Activated naive CD4-positive, alpha-beta T cell treated with anti-CD3 and anti-CD28 coated beads, Interleukin-2, amount 10 ng/mL, durations not matched to agents 7 days and 5 days (primary cell): ENCODE measurements at places on chromosomes 2 and 18.

GRCh38 chr2:40827392-40827791, 375.5 kb upstream of the SLC8A1 start:
- no peak for DNase-seq

DNA sequence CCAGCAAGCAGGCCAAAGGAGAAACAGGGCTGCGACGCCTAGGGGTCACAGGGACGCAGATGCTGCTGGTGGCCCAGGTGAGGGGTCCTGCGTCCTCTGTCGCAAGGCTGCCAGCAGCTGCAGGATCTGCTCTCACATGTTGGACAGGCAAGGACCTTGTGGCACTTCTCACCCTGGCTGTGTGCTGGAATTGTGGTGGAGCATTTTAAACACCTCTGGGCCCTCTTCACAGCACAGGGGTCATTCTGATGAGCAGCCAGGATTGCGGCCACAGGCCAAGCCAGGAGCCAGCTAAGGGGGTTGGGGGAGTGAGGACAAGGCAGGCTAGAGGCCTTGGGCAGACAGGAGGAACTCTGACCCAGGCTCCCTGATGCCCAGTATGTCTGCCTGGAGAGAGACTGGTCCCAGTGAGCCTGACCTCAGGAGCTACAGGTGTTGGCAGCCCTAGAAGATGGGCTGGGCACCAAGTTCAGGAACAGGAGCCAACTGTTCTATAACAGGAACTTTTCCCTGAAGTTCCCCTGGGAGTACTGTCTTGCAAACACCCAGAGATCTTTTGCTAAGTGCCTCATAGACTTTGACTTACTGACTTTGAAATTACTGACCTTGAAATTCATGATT, 40.2 kb downstream of the EFR3B start:
- DNase-seq: no peak

GRCh38 chr18:42517896-42518295, 562.9 kb downstream of the PIK3C3 start:
- no peak for DNase-seq

DNA sequence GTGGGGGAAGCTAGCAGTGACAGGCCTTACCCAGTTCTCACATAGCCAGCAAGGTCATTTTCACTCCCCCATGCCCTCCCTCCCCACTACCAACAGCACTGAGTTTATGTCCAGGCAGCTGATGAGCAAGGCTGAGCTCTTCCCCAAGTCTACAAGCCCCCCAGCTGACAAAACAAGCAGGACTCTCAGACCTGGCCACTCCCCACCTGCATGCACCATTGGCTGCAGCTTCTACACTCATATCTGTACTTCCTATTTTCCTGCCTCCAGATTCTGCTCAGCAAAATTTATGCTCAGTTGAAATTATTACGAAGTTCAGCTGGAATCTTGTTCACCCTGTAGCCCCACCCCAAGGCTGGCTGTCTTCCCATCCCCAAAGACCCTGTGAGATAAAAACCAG, 339.3 kb downstream of the ARL6IP6 start:
- DNase-seq: no peak

GRCh38 chr2:216118474-216118873, 9.3 kb downstream of the XRCC5 start:
- no peak for DNase-seq

DNA sequence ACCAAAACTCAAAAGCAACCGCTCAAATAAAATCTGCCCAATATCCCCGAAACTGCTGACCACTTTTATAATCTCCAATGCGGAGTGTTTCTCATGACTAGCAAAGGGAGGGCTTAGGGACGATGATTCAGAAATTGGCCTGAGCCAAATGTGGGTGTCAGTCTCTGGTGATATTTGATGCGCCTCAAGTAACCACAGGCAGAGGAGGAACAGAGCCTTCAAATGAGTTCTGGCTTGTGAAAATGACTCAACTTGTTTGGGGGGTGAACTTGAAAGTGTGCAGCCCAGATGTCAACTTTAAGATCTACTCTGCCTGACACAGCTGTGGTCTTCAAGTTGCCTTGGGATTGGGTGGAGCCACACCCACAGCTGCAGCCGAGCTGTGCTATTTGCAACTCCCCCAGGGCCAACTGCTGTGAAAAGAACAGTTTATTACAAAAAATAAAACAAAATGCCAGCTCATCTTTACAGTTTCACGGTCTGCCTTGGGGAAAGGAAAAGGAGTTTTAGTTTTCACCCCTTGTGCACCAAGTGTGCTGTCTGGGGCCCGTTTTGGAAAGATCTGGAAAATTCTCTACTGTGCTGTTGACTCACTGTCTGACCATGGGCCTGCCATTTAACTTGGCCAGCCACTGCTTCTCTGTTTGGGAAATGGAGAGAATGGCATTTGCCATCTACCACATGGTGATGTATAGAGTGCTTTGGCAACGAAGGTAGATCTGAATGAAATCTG, 222.1 kb downstream of the MTX2 start:
- no peak for DNase-seq

DNA sequence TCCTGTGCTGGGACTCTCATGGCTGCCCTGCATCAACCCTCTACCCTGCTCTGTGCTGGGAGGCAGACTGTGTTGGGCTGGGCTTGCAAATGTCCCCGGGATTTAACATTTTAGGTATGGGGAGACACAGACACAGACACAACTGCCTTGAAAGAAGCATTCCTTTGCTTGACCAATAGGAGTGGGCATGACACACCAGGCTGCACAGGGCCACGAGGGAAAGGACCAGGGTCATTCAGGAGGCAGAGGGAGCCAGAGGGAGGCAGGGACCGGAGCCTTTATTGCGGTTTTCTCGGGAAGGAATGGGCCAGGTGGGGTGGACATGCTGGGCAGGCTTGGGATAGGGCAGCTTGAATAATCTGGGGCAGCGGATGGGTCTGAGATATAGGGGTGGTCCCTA, 238.7 kb upstream of the COPS8 start:
- DNase-seq: no peak

- DNase-seq: no peak
Measured at GRCh38 chr2:212299943-212300342, 238.7 kb downstream of the ERBB4 start.

- no peak for DNase-seq
Measured at GRCh38 chr2:169110419-169110818, 41.1 kb downstream of the DHRS9 start.
